Stimulated activated CD4-positive, alpha-beta T cell treated with anti-CD3 and anti-CD28 coated beads, TNF-alpha, amount 100 ng/mL, for 24 hours (primary cell): ENCODE measurements at places on chromosomes 5 and 9.

- no peak for DNase-seq
These were observed 46.0 kb upstream of the SRFBP1 start for GRCh38 chr5:121915765-121916164.

DNA sequence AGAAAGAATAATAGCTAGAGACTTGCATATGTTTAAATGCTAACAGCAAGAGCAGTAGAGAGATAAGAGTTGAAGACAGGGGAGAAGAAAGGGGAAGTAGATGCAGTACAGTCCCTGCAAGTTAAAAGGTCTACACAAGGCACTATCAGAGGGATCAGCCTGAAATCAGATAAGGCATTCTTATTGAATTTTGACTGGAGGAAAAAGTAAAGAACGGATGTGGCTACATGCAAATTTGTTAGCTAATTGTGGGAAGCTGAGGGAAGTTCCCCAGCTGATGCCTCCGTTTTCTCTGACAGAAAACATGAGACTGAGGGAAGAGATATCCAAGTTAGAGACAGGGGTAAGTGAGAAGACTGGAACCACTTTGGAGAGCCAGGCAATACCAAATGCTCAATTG is 12.9 kb upstream of the RHOBTB3 start:
- DNase-seq, result no peak

DNA sequence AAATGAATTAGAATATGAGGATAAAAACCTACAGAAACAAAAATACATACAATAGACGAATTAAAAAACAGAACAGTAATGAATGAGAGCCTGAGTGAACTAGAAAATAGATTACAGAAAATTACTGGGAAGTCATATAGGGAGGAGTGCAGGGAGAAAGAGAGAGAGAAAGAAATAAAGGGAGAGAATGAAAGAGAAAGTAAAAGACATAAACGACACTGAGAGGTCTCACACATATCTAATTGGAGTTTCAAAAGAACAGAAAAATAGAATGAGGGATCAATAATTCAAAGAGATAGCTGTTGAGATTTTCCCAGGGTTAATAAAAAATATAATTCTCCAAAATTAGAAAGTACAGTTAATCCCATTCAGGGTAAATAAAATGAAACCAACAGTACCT is 156.4 kb upstream of the FTMT start:
- no peak for DNase-seq

DNA sequence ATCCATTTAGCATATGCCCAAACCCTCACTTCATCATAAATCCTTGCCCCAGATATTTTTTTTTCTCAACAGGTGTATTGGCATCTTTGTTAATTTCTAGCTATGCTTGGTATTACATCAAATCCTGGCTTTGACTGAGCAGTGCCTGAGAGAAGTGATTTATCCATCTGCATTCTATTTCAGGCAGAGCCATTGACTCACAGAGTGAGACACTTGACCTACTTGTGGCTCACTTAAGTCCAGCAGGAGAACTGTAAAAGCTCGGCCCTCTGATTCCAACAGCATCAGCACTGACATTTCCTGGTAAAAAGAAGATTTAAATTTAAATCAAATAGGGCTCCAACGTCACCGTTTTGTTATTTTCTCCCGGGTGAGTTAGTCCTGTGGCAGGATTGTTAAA is 93.4 kb downstream of the PLK2 start:
- DNase-seq, result no peak

DNA sequence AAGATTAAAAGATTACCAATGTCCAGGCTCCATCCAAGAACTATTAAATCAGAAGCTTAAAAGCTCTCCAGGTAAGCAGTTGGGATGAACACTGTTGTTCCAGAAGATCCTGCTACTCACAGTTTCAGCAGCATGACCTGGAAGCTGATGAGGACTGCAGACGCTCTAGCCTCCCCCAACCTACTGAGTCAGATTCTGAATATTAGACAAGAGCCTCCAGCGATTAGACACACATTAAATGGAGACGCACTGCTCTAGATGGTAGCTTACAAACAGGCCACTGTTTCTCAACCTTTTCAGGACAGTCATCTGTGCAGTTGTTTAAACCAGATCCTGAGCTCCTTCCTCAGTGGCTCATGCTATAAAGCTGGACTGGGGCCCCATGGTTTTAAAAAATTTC is 54.3 kb downstream of the MTMR12 start:
- DNase-seq, result no peak

DNA sequence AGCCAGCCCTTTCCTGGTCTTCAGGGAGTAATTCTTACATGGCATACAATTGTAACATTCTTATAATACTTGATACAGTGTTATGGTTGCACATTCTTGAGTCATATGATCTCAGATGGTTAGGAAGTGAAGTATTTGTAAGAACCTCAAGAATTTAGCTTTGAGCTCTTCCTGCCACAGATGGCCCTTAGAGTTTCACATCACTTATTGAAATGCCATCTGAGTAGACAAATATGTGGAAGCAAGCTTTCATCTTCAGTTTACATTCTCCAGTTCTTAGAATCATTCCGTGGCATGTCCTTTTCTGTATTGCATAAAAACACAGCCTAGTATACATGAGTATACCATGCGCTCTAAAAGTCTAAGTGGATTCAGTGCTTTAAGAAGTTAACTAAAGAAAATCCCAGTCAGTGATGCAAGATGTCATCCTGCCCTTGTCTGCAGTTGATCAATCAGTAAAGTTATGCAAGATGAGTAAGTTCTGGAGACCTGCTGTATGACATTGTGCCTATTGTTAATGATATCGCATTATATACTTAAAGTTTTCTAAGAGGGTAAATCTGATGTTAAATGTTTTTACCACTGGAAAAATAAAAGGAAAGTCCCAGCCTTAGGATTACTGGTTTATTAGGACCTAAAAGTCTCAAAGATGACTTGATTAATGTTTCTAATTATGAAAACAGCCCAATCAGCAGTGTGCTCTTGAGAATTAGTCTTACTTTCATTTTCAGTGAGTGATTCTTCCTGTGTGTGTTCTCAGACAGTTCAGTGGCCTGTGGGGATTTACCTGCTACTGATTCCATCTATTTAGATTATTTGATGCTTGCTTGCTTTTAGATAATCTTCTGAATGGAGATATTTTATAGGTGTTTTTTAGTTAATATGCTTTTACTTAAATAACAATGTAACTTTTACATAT is 29.4 kb downstream of the RHOBTB3 start:
- DNase-seq, result peak; percentile 8

- DNase-seq, result no peak
These were observed 423.6 kb downstream of the PRDM9 start for GRCh38 chr5:23930985-23931384.
